CD4-positive, alpha-beta memory T cell (primary cell): ENCODE measurements at places on chromosomes 2 and 18. TPM values are rescaled to one million over a fixed set of nuclear protein-coding genes. Genes with fewer than 3 reads are reported as not detected.

The VWA3B gene
- total RNA-seq: not detected

The C18orf32 gene
- 55.3 TPM for total RNA-seq

The ARHGAP15 gene
- total RNA-seq: 218 TPM

The EGR4 gene
- total RNA-seq: not detected

The PLGLB2 gene
- 6.9 TPM for total RNA-seq

The GRHL1 gene
- 0.49 TPM for total RNA-seq

The ADAM23 gene
- 28.1 TPM for total RNA-seq

The ATIC gene
- total RNA-seq: 87.1 TPM

The NT5C1B gene
- not detected for total RNA-seq

The LINC00305 gene
- not detected for total RNA-seq

The SNTG2 gene
- 0.96 TPM for total RNA-seq

The HOXD9 gene
- total RNA-seq: not detected

The CKAP2L gene
- not detected for total RNA-seq

The CYS1 gene
- total RNA-seq: not detected

The MYO5B gene
- total RNA-seq: not detected

The DYNAP gene
- not detected for total RNA-seq

The UPP2 gene
- not detected for total RNA-seq
